ENCODE measurements at places on chromosomes 13 and 19.

- DNase-seq = no peak
Measured at GRCh38 chr19:46728693-46729339, 11.9 kb upstream of the PRKD2 start.

DNA sequence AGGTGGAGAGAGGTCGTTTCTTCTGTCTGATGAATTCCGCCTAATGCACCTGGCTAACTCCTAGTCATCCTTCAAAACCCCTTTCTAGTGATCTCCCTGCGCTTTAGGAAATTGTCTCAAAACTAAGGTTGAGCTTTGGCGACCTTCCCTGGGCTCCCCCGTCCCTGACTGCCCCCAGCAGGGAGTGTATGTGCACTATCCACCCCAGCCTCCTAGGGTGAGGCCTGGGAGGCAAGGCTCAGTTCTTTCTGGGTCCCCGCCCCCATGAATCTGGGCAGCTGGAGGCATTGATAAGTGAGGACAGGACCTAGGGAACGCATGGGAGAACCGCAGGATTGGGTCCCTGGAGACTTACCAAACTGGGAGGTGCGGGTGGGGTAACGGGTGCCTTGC is 378 bp downstream of the TLE6 start:
- DNase-seq = no peak

DNA sequence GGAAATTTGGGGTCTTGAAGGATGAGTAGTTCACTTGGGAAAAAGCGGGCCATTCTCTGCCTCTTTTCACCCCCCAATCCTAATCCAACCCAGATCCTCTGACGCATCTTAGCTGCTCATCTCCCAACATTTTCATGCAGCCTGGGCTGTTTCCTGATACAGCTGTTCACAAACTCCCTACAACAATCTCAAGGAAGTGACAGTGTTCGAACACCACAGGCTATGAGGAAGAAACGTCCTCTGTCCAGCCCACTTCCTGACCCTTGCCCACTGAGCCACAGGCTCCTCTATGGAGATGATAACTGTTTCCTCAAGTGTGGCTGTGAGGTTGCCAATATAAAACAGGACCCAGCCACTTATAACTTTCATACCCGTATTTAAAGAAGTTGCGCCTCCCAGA is 16.2 kb downstream of the LMTK3 start:
- no peak for DNase-seq

DNA sequence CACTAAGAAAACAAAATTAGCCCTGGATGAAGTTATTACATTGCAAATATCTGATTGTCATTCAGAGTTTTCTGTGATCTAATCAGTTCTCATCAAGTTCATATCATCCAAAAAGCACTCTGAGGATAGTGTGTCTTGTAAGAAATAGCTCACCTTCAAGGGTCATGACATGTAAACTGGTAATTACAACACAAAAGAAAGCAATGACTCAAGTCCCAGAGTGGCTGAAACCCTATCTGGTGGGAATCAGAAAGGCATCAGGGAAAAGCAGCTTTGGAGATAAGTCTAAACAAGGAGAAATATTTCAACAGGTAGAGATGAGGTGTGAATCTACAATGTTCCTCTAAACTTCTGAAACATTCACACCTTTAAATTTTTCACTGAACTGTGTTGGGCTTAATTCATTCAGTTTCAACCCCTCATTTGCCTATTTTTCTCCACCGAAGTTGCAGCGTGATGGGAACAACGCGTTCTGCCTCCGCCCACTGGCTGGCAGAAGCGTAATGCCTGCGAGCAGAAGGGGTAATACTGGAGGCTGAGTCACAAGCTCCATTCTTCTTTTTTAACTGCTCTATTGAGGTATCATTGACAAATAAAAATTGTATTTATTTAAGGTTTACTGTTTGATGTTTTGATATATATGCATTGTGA is 155.2 kb upstream of the IPO5 start:
- DNase-seq = no peak

DNA sequence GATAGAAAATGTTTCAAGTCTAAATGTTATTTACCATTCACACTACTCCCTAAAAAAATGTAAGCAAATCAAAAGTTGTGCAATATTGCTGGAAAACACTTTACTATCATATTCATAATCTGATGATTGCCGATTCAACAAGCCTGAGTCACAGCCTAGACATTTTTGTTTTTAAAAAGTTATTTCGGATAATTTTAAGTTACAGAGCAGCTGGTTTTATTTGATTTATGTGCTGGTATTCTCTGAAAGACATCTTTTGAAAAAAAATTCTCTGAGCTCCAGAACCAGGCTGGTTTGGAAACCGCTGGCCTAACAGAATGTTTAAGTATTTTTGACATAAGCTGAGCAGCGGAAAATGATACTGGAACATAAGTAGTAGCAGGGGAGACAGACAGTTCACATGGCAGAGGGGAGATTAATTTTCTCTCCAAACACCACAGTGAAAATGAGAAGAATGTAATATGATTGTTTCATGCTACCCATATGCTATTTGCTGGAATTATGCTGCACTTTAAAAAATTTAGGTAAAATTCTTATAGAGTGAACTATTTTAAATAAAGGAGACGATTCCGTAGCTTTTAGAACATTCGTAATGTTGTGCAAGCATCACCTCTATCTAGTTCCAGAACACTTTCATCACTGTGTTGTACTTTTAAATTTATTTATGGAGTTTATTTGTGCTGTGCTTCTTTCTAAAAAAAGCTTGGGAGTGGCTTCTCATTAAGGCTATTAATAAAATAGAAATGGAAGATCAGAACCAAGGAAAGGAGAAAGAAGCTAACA is 36.1 kb downstream of the TBC1D4 start:
- DNase-seq = no peak

GRCh38 chr19:48152551-48152950 is 17.6 kb downstream of the LIG1 start:
- peak; percentile 45 for DNase-seq

DNA sequence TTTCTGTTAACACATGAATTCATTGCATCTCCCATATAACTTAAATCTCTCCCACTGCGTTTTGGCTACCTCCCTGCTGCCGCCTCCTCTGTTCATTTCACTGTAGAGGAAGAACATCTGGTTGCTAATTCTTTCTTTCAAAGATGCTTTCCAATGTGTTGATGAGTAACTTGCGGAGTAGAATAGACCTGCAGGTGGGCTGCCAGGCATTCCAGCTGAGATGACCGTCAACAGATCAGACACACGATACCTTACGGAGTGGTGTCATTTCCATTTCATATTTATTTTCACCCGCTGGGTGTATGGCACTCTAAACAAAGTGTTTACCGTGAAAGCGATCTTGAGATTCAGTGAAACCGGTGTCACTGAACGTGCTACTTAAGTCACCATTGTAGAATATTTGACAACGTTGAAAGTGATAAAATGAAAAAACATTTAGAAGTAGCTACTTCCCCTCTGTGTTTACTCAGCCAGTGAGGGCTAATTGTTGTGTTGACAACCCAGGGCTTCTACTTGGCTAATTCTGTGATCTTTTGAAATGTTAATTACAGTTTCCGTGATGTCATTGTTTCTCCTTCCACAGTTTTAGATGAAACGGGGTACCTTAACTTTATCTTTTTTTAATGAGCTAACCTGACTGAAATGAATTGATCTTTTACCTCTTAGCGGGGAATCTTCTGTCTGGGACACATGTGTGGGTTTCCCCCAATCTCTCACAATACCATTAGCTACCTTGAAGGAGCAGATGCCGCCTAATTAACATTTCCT is 228.5 kb upstream of the ARGLU1 start:
- no peak for DNase-seq

DNA sequence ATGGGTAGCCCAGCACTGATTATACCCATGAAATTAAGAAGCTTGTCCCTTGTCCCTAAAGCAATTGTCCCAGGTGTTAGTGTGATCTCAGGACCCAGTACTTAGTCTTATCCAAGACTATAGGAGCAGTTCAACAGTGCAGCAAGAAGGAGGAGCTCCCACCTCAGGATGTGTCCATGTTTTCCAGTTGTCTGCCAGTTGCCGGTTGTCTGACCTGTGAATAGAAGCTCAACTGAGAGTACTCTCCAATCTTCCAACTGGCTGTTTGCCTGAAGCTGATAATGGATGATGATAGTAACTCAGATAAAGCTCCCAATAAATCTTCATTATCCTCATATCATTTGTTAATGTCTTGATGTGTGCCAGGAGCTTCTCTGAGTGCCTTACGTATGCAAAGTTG is 107.2 kb upstream of the HTR2A start:
- no peak for DNase-seq

DNA sequence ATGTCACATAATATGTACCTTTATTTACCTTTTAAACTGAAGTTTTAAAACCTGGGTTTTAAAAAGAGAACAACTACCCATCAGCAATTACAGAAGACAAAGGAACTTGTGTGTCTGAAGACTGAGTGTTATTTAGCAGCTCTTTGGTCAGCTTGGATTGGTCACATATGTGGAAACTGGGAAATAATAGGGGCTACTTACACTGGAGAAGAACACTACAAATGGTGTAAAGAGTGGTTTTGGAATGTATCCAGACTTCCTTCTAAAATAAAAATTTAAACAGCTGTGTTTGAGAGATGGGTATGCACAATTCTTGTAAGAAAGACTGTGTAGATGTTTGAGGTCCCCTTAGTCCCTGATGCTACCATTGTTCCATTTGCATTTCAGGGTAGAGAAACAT is 13.3 kb downstream of the TNFRSF19 start:
- DNase-seq = no peak

GRCh38 chr13:91245288-91245687 is 102.2 kb upstream of the MIR17HG start:
- DNase-seq = no peak

GRCh38 chr19:13053238-13053637 is 49.4 kb downstream of the LYL1 start:
- DNase-seq = no peak

- DNase-seq = no peak
Measured at GRCh38 chr13:32904266-32904665, 112.0 kb upstream of the KL start.

GRCh38 chr19:15254547-15254946 is 22.3 kb upstream of the EPHX3 start:
- no peak for DNase-seq

GRCh38 chr19:35846038-35846668 is 6.2 kb downstream of the NPHS1 start:
- DNase-seq = peak; percentile 6

- DNase-seq = no peak
Measured at GRCh38 chr13:97266772-97267417, 44.8 kb downstream of the MBNL2 start.

- DNase-seq = no peak
Measured at GRCh38 chr13:102220681-102221228, 181.1 kb downstream of the FGF14 start.

DNA sequence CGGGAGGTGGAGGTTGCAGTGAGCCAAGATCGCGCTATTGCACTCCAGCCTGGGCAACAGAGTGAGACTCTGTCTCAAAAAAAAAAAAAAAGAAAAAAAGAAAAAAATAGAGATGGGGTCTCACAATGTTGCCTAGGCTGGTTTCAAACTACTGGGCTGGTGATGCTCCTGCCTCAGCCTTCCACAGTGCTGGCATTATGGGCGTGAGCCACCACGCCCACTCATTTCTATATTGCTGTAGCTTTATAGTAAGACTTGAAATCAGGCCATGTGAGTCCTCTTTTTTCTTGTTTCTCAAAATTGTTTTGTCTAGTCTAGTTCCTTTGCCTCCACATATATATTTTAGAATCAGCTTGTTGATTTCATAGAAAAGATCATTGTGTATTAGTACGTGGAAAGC is 18.3 kb downstream of the DNM2 start:
- no peak for DNase-seq

GRCh38 chr13:78046331-78046730 is 127.7 kb upstream of the EDNRB start:
- peak; percentile 38 for DNase-seq

DNA sequence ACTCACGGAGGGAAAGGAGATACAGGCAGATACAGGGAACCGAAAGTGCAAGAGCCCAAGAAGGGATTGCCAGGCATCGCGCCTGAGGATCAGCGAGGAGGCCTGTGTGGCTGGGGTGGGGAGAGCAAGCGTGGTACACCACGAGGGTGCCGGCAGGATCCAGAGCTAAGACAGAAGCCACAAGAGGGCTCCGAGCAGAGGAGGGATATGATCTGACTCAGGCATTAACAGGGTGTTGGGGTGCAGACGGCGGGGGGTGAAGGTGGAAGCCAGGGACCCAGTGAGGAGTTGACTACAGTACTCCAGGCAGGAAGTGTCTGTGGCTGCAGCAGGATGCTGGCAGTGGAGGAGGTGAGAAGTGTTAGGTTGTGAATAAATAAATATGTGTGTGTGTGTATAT is 5.4 kb upstream of the PPP1R37 start:
- no peak for DNase-seq

- peak; percentile 44 for DNase-seq
Measured at GRCh38 chr13:113304121-113304520, 7.1 kb downstream of the LAMP1 start.

GRCh38 chr13:108360139-108360538 is 90.6 kb downstream of the TNFSF13B start:
- no peak for DNase-seq

DNA sequence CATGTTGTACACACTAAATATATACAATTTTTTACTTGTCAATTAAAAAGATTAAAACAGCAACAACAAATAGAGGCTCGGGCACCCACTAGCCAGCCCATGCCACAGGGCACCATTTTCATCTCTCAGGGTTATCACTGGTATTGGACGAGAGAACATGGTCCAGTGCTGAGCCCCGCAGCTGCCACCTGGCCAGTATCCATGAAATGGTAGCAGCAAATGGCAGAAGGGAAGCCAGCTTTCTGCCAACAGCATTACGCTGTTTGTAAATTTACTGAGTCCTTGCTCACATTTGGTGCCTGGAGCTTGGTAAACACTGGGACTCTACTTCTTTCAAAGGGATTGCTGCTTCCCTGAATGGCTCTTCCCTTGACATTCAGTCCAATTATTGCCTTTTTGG is 87.9 kb upstream of the WASF3 start:
- DNase-seq = no peak

DNA sequence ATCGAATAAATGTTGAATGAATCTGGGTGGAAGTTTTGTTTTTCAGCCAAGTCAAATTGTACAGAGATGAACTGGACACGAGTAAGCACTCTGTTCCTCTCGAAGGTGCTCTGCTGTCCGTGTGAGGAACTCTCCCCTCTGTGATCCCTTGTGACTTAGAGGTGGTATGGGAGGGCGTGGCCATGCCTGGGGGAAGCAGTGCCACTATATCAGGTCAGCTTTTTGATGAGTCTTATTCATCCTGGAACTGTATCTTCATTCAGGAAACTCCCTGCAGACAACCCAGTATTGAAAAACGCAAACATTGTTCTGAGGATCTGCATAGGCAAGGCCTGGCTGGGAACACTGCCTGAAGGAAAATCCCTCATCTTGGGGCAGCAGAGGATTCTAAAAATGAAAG is 45.7 kb upstream of the FLT1 start:
- DNase-seq = no peak

GRCh38 chr13:82593239-82593638 is 1289.0 kb downstream of the SLITRK1 start:
- no peak for DNase-seq
